Skin of body (tissue), 3 donors: ENCODE measurements at places on chromosomes 1 and 21.

DNA sequence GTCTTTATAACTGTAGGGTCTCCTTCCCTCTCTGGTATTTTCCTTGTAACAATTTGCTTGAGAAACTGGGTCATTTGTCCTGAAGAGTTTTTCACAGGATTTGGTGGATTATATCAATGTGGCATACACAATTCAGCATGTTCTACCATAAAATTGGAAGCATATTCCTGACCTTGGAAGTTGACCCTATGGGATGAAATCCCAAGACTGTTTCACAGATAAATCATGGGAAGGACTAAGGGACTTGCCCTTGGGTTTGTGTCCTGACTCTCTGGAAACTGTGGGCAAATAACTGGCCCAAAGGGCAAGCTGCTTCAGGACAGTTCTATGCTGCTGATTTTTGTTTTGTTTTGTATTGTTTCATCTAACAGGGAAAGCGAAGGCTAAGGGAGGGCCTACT, 255.6 kb downstream of the TM2D1 start:
- no peak for DNase-seq

GRCh38 chr1:21644906-21645305, 24.3 kb downstream of the RAP1GAP start:
- DNase-seq = no peak

DNA sequence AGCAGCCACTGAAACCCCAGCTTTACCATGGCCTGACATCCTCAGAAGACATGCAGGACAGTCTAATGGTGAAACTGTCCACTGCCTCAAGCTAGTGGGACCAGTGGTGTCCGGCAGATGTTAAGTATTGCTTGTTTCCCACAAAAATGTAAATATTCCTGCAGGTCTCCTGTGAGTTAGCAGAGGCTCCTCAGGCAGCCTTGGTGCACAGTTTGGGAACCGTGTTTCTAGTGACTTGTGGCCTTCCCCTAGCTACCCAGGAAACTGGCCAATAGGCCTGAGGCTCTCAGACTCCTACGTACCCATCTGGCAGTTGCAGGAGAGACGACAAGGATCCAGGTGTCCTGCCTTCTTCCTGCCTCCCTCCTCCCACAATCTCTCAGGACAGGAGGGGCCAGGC, 142.4 kb downstream of the CAMTA1 start:
- DNase-seq = no peak

- DNase-seq = no peak
Observed at GRCh38 chr21:23067672-23068071, 2069.5 kb downstream of the NCAM2 start.

DNA sequence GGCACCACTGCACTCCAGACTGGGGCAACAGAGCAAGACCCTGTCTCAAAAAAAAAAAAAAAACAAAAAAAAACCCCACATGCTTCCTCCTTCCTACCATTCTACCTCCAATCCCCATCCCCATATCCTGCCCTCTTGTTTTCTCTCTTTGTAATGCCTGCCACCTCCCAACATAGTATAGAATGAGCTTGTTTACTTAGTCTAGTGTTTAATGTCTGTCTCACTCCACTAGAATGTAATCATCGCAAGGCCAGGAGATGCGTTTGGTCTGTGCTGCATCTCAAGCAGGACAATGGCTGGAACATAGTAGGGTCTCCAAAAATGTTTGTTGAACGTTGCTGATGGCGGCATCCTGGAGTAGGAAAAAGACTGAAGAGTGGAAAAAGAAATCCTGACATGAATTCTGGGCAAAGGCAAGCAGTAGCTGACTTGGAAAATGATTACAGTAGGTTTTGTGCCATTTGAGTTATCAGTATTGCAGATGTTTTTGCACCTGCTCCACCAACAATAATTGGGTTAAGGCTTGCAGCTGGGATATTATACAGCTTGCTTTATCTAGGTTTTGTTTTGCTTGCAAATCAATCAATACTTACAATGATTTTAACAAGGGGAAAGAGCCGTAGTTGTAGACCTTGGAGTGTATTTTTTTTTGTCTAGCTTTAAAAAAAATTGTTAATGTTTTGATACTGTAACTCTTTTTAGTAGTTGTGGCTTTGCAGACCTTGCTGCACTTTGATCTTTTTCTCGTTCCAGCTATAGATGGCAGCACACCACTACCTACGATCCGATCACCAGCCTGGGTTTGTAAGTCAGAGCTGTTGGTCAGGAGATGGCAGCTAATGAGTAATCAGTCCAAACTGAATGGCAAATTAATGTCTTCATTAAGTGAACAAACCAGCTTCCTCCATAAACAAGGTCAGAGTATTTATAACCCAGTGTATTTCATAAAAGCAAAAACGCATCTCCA, 62.4 kb downstream of the BACH1 start:
- no peak for DNase-seq
